ENCODE measurements at places on chromosomes 6 and 20.

DNA sequence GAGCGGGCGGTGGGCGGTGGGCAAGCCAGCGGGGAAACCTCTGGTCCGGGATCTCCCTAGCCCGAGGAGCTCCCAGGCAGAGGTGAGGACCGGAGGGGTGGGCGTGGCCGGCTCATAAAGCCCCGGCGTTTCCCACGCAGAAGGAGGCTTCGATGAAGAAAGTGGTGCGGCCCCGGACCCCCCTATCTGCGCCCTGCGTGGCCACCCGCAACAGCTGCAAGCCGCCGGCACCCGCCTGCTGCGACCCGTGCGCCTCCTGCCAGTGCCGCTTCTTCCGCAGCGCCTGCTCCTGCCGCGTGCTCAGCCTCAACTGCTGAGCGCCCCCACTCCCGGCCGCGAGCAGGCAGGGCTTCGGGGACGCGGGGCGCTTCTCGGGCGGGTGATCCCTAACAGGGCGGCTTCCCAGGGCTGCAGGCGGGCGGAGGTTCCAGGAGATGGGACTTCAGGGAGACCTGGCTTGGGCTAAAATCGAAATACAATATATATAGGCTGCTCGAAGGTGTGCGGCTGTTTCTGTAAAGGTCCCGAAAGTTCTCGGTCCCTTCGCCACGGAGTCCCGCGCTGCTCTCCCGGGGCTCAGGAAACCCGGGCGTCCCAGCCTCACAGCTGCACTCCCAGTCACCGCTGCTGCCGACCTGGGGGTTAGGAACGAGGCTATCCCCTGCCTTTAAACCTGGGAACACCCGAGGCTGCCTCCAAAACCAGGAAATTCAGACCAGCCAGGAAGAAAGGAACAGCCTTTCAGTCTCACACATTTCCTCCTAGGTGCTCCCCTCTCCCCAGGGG, 27.8 kb downstream of the ASIP start:
- DNase-seq: peak; percentile 62

DNA sequence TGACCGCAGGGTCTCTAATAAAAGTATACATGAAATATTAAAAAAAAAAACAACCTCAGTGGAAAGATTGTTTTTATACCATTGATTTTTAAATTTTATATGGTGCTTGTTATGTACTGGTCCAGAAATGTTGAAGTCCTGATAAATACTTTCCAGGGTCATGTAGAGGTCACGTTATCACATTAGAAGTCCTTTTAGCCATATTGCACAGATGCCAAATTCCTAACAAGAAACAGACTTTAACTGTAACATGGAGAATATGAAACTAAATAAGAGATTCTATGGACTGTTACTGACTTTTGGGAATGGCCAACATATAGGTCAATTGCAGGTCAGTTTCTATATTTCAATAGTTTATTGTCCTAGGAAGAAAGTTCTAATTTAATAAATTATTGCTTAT, 89.0 kb downstream of the ADGRB3 start:
- DNase-seq: no peak

- no peak for DNase-seq
Measured at GRCh38 chr6:83815631-83816272, 37.4 kb upstream of the RIPPLY2 start.

DNA sequence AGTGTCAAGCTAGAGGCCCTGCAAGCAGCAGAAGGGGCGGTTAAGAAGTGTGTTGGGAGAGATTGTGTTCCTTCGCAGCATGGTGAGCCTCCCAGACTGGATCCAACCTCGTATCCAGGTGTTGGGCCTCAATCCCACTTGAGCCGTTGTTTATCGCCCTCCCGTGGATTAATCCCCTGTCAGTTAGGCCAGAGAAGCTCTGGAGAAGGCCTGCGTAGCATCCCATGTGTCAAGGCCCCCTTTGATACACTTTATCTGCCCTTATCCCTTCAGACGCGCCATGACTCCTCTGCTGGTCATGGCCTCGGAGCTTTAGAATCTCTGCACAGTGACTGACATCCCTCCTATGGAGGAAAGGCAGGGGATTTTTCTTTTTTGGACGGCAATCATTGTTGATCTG, 181.0 kb downstream of the ZFP64 start:
- no peak for DNase-seq

DNA sequence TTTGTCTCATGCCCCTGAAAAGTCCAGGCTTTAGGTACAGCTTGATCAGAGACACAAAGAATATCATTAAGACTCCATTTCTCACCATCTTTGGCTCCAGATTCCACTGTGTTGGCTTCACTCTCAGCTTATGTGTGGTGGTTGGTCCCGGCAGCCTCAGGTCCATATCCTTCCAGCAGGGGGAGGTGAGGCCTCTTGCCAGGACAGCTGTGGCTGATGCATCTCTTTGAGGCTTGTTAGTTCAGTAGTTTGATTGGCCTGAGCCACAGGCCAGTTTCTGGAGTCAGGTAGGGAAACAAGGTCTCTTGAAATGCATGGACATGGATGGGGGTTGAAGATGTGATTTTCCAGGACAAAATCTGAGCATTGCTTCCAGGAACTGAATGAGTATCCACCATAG, 62.4 kb downstream of the JAG1 start:
- DNase-seq: peak; percentile 47

DNA sequence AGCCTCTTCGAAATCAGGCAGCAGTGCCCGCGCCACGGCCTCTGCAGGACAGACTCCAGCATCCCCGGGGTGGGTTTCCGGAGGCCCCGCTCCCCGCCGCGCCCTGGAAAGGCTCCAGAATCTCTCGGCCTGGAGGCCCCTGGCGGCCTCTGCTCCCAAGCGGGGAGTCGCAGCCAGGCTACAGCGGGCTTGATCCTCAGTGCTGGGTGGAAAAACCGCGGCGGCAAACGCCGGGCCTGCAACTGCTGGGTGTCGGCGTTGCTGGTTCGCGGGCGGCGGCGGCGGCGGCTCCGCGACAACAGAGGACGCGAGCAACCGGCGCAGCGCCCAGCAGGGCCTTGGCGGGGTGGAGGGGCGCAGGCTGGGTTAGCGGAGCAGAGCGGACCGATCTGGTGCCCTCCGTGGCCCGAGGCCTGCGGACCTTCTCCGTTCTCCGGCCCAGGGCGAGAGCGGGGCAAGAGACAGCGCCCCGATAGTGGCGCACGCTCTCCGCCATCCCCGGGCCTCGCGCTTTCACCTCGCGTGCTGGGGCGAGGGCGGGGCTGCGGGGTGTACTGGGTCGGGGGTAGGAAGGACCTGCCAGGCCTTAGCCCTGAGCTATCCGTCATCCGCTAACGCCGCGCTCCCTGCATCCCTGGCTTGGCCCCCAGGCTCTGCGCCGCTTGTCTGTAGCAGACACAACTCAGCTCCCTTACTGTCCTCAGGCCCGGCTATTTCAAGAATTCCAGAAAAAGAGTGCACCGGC, 3.4 kb upstream of the ZNF292 start:
- DNase-seq: peak; percentile 77

- DNase-seq: no peak
Measured at GRCh38 chr20:14700639-14700960, 363.2 kb upstream of the FLRT3 start.

DNA sequence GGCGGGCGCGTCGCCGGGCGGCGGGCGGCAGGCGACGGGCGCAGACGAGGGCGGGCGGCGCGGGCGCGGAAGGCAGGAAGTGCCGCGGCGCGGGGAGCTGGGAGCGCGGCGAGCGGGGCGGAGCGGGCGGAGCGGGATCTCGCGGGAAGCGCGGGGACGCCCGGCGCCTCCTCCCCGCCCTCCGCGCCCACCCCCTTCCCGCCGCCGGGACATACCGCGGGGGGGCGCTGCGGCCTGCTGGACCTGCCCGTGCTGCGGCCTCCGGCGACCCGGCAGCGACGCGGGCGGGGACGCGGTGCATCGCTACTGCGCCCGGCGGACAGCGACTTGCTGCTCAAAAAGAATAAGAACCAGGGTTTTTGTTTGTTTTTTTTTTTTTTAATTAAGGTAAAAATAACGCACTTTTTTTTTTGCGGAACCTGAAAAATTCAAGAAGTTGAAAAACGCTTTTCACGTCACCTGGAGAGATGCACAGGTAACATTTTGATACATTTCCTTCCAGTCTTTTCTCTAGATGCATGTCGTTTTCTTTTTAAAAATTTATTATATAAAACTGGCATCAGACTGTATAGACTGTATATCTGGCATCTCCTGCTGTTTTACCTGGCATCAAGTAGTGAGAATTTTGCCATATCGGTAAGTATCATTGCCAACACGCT, at the start of gene CENPB:
TSS of gene CENPB (minus strand) at position 76 of the 659 bp plus-strand sequence. CDS start 257 bp downstream, outside the sequence.
- DNase-seq: peak; percentile 94

DNA sequence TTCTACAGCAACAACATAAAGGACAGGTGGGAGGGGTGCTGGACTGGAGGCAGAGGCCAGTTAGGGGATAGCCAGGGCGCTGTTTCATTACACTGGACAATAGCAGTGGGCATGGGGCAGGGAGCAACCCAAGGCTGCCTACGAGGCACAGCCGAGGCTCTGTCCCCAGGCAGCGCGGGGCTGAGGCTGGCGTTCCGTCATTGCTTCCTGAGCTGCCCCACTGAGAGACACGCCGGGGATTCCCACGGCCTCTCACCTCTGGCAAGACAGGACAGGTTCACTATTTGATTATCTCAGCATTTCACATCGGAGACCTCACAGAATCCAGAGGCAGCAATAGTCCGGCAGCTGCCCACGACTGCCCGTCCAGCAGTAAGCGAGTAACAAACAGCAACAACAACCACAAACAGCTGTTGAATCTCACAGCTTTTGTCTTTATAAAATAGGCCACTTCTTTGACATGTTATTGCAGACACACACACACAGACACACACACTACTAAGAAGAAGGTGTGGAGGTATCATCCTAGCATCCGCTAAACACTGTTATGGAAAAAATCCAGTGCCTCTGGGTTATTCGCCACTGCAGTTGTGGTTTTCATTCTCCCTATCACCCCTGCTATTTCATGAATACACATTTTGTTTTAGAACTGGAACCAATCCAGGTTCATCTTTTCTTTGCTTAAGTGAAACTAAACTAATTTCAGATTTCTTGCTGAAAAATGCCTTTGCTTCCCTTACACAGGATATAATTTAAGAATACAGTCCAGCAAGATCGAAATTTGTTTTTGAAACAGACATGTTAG, 19.5 kb downstream of the KIF25 start:
- DNase-seq: no peak

- no peak for DNase-seq
Measured at GRCh38 chr6:38095054-38095453, 275.5 kb downstream of the ZFAND3 start.

- DNase-seq: no peak
Measured at GRCh38 chr6:36533321-36533720, 14.0 kb downstream of the STK38 start.

DNA sequence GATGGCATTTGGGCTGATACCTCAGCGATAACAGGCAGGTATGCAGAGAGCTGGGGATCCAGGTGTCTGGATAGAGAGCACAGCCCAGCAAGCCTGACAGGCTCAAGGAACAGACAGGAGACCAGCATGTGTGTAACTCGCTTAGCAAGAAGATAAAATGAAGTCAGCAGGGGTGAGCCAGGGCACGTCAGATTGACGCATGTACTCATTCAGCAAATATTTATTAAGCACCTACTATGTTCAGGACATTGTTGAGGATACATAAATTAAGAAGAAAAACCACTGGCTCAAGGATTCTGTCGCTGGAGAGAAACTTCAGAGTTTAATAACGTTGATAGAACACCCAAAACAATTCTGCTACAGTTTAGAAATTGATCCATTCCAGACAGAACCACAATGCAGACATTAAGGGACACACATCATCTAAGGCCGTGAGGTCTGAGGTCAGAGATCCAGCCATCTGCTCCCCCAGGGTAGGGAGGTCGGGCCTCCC, 1.0 kb upstream of the DUSP22 start:
- DNase-seq: no peak

- no peak for DNase-seq
Measured at GRCh38 chr20:46784436-46785127, 75.1 kb downstream of the SLC2A10 start.

GRCh38 chr6:39829331-39829730, 37.2 kb downstream of the DAAM2 start:
- no peak for DNase-seq

DNA sequence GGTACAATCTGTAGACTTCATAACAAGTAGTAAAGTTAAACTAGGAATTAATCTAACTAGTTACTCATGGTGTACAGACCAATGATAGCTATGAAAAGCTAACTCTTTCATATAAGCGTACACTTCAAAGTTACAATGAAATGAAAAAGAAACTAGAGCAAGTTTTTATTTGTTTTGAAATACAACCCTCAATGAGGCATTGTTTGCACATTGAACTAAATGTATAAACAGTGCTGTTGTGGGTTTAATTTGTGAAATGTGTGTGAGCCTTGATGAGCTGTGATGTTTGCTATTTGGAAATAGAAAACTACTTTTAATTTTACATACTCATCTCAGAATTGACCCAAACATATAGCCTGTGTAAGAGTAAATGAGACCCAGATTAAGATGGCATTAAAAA, 11.1 kb upstream of the EYA4 start:
- DNase-seq: no peak

- no peak for DNase-seq
Measured at GRCh38 chr6:132198040-132198439, 203.2 kb downstream of the MOXD1 start.

DNA sequence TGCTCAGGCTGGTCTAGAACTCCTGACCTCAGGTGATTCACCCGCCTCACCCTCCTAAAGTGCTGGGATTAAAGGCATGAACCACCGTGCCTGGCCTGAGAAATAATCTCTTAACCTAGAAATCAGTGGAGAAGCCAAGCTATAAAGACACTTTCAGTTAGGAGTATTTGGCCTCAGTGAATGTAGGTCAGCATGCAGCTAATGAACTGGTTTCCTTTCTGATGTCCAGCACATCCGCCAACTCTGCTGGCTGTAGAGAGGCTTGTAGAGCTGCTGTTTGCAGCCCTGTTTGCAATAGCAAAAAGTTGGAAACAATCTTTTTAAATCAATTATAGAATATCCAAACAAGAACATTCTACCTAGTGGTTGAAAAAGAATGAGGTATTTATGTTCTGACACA, 42.4 kb upstream of the ELOVL5 start:
- no peak for DNase-seq

- peak; percentile 75 for DNase-seq
Measured at GRCh38 chr6:159061805-159062563, 17.2 kb upstream of the TAGAP start.

DNA sequence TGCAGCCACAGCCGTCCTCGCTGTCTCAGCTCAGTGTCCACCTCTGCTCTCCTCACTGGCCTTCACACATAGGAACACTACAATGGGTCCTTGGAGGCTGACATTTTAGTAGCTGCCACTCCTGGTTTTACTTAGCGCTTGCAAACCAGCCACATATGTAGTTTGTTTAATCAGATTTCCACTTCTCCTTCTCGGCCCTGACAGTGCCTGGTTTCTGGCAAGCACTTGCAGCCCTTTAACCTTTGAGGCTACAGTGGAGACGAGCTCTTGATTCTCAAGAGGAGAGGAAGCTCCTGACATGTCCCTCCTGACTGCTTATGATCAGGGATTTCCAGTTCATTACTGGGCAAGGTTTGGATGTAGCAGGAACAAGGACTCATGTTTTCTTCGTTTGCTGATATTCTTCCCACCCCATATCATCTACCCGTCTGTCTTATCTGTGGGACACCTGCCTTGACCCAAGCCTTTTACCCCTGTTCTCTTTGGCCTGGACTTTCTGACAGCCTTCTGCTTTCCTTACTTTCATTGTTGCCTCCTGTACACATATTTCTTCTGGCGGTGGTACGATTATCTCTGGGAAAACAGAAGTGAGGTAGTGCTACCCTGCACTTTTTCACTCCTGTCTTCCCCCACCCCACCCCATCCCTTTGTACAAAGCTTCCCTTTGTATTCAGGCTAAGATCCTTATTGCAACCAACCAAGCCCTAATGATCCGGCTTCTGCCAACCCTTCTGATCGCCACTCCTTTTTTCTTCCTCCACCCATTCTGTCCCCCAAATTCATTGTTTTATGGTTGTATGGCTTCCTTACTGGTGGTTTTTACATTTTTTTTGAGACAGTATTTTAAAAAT, 31.2 kb downstream of the CEP43 start:
- DNase-seq: no peak

All from hematopoietic multipotent progenitor cell treated with erythropoietin and hydrocortisone succinate and interleukin-3 and kit ligand, for 4 days (in vitro differentiated cells).